ENCODE measurements at places on chromosomes 1 and 21.

- no peak for DNase-seq
Measured at GRCh38 chr21:29711236-29711635, 228.6 kb downstream of the GRIK1 start.

- no peak for DNase-seq
Measured at GRCh38 chr1:87044424-87044823, 130.0 kb downstream of the HS2ST1 start.

- DNase-seq, result no peak
Measured at GRCh38 chr21:46498335-46499050, 39.8 kb downstream of the DIP2A start.

DNA sequence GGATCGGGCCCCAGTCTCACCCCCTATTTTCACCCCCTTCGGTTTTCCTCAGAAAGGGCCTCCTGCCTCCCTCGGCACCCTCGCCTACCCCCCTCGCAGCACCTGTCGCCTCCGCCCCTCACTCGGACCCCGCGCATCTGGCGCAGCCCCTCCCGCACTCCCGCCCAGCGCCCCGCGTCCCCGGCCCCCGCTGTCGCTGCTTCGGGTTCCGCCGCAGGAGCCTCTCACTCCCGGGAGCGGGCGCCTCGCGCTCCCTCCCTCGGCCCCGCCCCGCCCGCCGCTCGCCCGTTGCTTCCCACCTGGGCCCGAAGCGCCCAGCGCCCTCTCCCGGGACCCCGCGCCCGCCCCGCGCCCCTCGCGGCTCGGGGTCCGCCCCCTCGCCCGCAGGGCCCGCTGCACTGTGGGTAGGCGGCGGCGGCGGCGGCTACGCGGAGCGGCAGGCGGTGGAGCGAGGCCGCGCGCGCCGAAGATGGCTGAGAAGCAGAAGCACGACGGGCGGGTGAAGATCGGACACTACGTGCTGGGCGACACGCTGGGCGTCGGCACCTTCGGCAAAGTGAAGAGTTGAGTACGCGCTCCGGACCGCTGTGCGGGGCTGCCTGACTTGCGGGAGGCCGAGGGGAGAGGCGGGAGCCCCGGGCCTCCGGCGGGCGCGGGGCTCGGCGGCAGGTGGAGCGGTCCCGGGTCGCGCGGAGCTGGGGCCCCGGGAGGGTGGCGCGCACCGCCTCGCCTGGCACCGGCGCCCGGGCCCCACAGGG, at the start of gene PRKAA2:
Gene PRKAA2, plus strand, starts transcription at position 396 of the 758 bp plus-strand sequence. Its CDS starts 74 bp downstream, at position 470.
- DNase-seq, result no peak

GRCh38 chr1:242318140-242318539, 206.4 kb downstream of the PLD5 start:
- no peak for DNase-seq

- peak; percentile 51 for DNase-seq
Measured at GRCh38 chr1:229258031-229258756, 12.7 kb upstream of the RAB4A start.

GRCh38 chr1:33895976-33896375, 32.1 kb downstream of the HMGB4 start:
- DNase-seq, result no peak

DNA sequence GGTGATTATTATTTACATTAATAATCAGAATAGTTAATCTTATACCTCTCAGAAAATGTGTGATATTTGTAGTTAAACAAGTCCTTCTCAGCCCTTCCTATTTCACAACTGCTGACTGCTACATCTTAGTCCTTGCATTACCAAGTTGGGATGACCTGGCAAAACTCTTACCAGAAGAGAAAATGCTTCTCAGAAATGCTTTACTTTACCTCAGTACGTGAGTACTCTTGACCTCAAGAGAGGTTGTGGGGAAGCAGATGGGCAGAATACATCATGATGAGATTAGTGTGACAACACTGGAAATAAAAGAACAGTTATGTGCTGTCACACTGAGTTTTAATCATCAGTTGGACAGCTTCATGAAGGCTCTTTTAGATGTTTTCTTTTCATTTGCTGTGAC, 16.2 kb downstream of the CFAP126 start:
- DNase-seq, result no peak

DNA sequence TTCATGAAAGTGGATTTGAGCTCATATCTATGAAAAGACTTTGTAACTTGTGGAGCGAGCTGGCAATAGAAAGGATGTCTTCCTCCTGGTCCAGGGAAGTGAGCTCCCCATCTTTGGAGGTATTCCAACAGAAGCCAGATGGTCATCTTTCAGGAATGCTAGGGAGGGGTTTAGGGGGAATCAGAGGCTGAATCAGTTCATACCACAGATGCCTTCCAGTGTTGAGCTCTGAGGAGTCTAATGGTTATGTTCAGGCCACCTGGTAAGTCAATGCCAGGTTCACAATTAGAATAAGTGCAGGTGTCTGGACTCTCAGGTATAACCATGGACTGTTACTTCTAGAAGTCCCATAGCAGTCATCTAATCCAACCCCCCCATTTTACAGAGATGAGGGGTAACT, 119.1 kb downstream of the ACTL8 start:
- DNase-seq, result no peak

DNA sequence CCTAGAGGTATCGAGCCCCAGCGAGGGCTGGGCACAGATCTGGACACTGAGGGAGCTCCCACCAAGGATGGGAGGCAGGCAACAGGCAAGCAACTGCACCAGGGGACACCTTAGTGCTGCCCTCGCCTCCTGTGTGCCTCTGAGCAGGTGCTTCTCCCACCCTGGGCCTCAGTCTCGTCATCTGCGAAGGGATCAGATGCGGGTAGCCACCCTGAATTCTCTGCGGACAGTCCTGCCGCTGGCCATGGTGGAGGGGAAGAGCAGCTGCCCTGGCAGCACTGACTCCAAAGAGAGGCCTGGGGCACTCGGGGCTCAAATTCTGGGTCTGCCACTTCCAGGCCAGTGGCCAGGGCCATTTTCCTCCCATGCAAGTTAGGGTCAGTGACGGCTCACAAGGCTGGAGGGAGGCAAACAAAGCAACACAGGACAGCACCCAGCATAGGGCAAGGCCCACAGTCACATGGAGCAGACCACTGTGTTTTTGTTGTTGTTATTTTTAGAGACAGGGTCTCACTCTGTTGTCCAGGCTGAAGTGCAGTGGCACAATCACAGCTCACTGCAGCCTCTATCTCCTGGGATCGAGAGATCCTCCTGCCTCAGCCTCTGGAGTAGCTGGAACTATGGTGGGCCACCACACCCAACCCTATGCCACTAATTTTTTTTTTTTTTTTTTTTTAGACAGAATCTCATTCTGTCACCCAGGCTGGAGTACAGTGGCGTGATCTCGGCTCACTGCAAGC, 7.1 kb upstream of the SDC3 start:
- DNase-seq, result no peak
